Urinary bladder (tissue), 4 donors: ENCODE measurements at places on chromosomes 4 and X. TPM values are rescaled to one million over a fixed set of nuclear protein-coding genes. Genes with fewer than 3 reads are reported as not detected.

The STPG2 gene
- polyA plus RNA-seq: 0.03 TPM

The GPRASP2 gene
- polyA plus RNA-seq: 17.7 TPM

The SLC26A1 gene
- 0.20 TPM for polyA plus RNA-seq

- no peak for DNase-seq
These were observed 129.6 kb downstream of the DCLK2 start for GRCh38 chr4:150207871-150208270.

DNA sequence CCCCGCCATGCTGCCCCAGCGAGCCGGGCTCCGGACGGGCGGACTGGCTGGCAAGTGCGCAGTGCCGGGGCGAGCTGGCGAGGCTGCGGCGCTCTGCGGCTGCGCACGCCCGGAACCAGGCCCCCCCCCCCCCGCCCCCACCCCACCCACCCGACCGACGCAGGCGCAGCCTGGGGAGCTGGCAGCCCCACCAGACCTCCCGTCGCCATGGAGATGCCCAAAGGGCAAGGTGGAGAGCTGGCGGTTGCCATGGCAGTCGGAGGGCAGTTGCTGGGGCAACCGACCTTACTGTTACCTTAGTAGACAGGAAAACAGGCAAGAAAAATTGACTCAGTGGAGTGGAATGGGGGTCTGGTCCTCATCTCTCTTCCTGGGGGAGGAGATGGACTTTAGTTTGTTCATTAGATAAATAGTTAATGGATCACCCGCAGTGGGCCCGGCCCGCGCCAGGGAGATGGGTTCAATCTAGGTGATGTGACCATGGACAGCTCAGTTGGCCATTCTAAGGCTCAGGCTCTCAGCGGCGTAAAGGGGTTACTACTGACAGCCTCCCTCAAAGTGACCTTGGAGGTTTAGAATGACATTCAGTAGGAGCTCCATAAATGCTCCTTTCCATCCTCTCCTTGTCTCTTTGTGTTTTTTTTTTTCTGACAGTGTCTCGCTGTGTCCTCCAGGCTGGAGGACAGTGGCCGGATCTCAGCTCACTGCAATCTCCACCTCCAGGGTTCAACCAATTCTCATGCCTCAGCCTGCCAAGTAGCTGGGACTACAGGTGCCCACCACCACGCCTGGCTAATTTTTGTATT, at the start of gene PCSK1N:
TSS of gene PCSK1N (minus strand) at position 87 of the 806 bp plus-strand sequence. CDS start at position 9, 78 bp downstream.
- DNase-seq: no peak

DNA sequence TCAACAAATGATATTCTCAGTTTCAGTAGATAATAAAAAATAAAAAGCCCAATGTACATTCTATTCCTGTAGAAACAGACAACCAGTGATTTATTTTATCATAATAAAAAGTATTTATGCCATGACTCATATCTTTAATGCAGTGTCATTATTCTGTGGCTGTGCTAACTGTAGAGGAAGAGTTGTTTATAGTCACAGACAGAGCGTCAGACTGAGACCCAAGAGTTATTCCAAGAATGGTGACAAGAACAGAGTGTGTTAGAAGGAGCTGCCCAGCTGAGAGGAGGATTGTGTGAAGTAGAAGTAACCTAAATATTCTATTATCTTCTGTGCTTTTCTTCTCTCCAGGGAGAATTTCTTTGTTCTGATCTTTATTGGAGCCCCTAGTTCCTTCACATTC, 210.7 kb downstream of the PPP1R2C start:
- no peak for DNase-seq

The NIPAL1 gene
- 1.2 TPM for polyA plus RNA-seq

DNA sequence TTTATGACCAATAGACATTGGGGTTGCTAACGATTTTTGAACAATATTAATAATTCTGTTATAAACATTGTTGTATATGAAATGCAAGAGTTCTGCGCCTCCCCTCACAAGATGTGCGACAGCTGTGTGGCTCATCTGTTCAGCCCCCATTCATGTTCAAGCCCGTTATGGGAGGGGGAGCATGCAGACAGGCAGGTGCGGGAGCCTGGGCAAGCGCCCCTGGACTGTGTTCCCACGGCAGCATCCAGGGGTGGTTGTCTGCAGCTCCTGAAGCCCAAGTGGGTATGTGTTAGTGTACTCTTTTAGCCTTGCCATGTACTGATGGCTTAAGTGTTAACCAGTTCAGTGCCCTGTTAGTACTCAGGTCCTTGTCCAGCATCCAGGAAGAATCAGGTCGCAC, 34.6 kb downstream of the UGT2A3 start:
- no peak for DNase-seq
